CD4-positive, alpha-beta T cell treated with Interleukin-6 for 4 hours (primary cell): ENCODE measurements at places on chromosomes 4 and X.

- no peak for DNase-seq
Measured at GRCh38 chrX:134313418-134313817, 76.4 kb downstream of the CCDC160 start.

DNA sequence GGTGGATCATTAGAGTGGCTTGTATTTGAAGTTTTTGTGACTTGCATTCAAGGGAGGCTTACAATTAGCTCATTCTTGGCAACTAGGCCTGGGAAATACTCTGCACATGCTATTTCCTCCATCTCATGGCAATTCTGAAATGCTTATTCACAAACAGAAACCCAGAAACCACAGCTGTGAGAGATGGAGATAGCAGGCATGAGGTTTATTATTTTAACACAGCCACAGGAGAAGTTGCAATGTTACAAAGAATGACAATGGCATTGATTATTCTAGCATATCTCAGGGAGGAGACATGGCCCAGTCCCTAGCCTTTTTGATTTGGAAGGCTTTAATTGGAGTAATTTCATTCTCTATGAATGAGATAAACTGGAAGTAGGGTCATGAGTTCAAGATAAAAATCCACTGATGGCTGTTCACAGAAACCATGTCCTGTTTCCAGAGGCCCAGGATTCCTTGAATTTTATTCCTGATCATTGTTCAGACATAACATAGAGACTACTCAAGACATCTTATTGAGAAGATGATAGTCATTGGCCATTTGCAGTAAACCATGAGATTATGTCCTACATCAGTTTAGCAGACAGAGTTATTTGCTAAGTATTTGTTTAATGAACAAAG lies 123.9 kb downstream of the MID1 start:
- DNase-seq: no peak

GRCh38 chr4:168560184-168561180 lies 63.6 kb downstream of the PALLD start:
- DNase-seq: no peak

DNA sequence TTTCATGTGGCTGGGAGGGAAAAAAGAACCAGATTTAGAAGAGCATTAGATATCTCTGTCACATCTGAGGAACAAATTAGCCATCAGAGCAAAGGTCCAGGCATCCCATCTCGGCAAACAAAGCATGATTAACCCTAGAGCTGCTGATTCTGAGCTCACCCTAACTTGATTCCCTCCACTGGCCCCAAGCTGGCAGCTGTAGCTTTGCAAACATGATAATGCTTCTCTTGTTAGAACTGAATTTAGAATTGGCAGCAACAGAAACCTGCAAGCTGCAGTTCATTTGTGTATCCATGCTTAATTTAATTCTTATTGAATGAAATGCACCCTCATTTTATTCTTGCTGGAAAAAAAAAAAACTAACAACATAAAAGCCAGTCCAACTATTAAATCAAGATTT lies 289.2 kb downstream of the IL1RAPL1 start:
- DNase-seq: no peak

GRCh38 chr4:185033950-185034349 lies 15.7 kb downstream of the HELT start:
- no peak for DNase-seq

DNA sequence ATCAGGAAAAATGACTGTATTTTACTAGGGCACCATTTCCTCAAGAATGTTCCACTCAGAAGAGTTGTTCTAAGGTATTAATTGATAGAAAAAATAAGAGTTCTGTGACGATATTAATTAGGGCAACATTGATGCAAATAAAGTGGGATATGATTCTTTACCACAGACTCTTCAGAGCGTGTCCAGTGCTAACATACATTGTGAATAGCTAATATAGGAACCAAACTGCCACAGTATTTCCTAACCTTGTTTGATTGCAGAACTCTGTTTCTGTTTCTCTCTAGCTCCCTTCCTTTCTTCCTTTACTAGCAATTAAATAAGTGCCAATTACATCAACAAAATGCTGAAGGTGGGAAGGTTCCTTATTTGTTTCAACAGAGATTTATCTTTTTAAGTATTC lies 154.1 kb upstream of the CPEB2 start:
- DNase-seq: no peak

DNA sequence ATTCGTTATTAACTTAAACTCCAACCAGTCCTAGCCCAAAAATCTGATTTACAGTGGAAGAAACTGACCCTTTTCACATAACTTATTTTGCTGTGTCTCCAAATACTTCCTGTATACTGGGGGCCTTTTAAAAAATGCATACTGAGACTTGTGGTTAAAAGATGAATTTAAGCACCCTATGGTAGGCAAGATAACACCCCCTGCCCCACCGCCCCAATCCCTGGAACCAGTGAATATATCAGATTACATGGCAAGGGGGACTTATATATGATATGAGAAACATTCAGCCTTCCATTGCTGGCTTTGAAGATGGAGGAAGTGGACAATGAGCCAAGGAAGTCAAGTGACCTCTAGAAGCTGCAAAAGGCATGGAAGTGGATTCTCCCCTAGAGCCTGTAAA lies 3.1 kb upstream of the CLCN3 start:
- DNase-seq: no peak

DNA sequence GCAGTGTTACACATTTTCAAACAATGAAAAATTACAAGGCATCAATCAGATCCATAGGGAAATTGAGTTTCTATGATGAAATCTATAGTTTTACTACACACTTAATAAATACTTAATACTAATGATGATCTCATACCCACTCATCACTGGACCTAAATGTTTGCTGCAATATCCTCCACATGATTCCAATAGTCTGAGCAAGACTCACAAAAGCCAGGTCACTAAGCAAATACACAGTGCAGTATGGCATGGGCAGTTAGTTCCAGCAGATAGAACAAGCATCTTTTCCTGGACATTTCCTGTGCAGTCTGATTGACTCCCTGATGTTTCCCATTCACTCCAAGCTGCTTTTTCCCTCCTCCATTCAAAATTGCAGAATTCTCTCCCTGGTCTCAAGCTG lies 109.0 kb upstream of the ATOH1 start:
- DNase-seq: no peak

GRCh38 chrX:115023139-115023538 lies 5.7 kb upstream of the IL13RA2 start:
- no peak for DNase-seq

DNA sequence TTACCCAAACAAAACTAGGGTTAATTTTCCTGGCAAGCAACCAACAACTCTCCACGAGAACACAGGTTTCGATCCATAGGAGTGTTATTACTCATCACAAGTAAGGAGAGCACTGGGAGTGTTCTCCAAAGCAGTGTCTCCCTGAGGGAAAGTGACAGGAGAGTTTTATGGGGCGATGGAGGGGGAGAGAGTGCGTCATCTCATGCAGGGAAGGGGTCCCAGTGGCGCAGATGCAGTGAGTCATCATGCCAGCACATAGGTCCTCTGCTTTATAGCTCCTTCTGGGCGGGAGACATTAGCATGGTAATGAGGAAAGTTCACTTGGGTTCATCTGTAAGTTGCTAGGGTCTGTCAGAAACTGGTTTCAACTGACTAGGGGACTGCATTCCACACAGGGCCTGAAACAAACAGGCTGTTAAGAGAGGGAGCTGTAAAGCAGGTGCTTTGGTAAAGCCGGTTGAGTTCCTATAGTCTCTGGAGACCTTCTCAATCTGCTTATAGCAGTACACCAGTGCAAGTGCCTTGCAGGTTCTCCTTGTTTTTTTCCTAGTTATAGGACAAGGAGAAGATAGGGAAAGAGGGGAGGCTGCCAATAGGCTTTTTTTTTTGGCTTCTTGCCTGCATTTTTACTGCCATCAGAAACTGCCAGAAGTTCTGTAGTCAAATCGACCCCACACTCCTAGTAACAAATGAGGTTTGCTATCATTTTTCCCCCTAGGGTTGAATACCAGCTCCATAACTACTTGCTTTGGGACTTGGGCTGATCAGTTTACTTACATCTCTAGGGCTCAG lies 12.8 kb upstream of the BOD1L1 start:
- DNase-seq: no peak

DNA sequence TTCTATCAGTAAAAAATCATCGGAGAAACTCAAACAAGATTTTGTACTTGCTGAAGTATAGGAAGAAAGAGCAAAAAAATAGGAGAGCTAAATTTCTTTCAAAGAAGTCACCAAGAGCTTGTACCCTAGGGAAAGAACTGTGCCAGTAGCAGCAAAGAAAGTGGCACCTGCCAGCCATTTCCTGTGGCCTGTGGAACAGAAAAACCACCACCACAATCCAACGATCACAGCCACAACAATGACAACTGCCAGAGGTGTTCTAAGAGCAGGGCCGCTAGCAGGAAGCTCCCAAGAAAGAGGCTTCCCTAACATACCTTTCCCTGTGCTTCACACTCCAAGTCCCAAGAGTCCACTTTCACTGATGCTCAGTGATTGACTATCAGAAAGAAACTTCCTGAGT lies 266.1 kb upstream of the GPC4 start:
- no peak for DNase-seq

DNA sequence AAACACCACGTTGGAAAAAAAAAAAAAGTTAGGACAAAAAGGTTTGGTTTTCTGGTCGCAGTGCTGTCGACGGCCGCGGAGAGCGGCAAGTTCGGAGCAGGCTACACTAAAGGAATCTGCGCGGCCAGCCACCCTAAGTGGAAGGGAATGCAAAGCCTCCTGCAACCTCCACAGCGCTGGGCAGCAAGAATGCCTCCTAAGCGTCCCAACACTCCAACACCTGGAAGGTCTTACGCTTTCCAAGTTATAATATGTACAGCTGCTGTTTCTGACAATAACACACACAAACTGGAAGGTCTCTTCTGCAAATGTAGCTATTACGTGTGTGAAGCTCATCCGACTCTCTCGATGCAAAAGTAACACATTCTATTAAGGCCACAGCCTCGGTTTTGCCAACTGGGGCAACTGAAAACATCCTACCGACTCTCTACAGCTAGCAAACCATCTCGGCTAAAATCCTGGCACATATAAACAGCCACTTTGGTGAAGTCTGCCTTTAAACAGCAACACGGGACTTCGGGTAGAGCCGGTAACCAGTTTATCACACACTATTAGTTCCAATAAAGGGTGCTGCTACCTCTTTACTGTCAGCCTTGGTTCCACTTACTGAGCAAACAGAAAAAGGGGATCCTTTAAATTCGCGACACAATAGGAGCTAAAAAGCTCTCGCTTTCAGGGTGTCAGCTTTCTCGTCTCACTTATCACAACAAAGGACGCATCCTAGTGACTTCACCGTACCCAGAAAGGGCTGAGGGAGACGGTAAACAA lies 895 bp downstream of the SMIM14 start:
- peak; percentile 25 for DNase-seq

GRCh38 chr4:1760521-1761071 lies 32.5 kb upstream of the FGFR3 start:
- DNase-seq: no peak

DNA sequence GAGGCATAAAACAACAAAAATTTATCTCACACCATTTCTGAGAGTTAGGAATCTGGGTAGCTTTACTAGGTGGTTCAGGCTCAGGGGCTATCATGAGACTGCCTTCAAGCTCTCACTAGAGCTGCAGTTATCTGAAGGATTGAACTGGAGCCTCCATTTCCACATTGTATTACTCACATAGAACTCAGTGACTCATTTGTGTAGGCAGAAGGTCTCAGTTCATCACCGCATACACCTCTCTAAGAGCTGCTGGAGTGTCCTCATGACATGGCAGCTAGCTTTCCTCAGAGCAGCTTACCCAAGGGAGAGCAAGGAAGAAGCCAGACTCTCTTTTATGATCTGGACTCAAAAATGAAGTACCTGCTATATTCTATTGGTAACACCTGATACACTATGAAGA lies 389.2 kb downstream of the IQCM start:
- DNase-seq: no peak

DNA sequence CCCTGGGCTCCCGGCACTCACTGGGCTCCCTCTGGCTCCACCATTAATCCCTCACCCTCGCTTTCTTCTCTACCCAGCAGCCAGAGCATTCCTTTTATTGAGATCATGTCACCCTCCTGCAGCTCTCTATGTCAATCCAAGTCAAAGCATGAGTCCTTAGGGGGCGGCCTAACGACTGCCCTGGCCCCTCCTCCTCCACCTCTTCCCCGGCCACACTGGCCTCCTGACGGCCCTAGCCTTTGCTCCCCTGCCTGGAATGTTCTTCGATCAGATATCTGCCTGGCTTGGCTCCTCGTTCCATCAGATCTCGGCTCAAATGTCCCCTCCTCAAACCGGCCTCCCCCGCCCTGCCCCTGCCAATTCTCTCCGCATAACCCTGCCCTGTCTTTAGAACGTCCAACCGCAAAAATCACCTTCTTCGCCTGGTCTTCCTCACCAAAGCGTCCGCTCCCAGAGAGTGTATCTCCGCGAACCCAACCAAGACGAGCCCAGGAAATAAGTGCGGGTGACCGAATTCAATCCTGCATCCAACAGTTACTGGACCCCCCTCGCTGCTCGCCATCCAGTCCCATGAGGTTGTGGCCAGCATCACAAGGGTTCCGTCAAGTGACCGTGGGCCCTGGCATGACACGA lies 722 bp upstream of the PNCK start:
- no peak for DNase-seq

- no peak for DNase-seq
Measured at GRCh38 chrX:71225009-71225408, 2.0 kb downstream of the GJB1 start.

DNA sequence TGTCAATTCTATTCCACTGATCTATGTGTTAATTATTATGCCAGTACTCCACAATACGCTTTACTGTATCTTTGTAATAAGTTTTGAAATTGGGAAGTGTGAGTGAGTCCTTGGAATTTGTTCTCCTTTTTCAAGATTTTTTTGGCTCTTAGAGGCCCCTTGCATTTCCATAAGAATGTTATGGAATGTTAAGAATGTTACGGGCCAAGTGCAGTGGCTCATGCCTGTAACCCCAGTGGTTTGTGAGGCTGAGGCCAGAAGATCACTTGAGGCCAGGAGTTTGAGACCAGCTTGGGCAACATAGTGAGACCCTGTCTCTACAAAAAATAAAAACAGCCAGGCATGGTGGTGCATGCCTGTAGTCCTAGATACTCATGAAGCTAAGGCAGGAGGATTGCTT lies 167.6 kb upstream of the CXorf66 start:
- no peak for DNase-seq

DNA sequence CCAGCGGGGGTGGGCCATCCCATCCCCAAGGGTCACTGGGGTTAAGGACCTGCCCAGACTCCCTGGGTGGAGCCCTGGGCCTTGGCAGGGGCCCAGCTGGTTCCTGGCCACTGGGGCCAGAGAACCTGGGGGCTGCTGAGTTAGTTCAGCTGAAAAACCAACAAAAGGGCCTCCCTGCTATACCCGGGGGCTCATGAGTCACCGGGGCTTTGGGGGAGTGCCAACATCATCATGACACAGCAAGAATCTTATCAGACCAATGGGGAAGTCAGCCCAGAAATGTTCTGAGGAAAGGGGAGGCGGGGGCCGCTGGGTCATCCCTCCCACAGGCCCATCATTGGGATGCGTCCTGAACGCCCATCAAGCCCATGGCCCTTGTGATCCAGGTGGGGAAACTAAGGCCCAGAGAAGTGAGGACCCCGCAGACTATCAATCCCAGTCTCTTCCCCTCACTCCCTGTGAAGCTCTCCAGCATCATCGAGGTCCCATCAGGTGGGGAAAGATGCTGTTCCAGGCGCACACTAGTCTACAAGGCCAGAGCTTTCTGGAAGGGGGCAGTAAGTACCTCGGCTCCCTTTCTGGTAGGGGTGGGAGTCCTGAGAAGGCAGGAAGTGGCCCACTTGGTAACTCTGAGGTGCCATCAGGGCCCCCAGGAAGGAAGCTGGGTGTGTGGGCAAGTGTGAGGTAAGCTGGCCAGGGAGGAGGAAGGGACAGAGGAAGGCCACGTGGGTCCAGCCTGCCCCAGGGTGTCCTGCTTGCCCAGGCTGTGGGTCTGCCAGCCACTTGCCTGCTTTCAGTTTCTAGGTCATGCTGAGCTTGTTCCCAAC lies 4.5 kb downstream of the G6PD start:
- DNase-seq: peak; percentile 43

- no peak for DNase-seq
Measured at GRCh38 chr4:37946503-37947179, 13.6 kb upstream of the PTTG2 start.
